ENCODE measurements at places on chromosomes 3 and 15.

DNA sequence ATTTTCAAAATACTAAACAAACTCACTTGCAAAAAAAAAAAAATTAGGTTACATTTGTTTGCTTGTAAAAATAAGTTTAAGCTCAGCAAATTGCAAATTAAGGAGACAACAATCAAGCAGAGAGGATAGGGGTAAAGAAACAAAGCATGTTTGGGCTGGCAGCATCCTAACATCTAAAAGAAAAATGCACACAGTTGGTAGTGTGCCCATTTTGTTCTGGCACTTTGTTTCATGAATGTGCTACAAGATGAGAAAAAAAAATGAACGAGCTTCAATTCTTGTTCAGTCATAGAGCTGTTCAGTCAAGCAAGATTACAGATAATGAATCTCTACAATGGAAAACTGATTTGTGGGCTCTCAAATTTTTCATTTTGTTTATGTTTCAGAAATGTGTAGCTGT lies 17.7 kb upstream of the ZBBX start:
- no peak for DNase-seq

DNA sequence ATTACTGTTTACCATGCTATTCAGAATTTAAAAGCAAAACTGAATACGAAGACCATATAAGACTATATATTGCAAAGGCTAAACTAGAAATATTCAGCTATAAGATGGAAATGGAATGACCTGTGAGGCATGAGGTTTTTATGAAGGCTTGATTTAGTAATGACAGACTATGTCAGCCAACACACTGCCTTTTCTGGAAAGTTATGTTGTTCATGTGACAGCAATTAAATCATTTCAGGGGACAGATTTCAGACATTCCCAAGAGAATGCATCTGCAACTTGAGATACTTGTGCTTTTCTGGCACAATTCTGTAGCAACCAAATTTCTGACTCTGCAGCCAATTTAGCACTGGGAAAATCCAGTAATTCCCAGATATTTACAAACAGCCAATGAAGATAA lies 8.6 kb upstream of the GATM start:
- DNase-seq: no peak

DNA sequence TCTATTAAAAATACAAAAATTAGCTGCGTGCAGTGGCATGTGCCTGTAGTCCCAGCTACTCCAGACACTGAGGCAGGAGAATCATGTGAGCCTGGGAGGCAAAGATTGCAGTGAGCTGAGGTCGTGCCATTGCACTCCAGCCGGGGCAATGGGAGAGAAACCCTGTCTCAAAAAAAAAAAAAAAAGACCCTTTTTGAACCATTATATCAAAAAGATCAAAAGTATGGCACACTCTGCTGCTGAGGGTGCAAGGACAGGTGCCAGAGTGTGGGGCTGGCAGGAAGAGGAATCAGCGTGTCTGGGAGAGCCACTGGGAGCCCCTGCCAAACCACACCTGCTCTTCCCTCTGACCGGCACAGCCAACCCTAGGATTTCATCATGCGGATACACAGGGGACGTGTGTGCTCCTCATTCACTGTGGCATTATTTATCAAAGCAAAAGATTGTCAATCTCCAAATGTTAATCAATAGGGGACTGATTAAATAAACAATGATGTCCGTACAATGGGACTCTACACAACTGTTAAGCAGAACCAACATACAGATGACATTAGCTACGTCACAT lies 147.3 kb upstream of the TLE3 start:
- DNase-seq: no peak

DNA sequence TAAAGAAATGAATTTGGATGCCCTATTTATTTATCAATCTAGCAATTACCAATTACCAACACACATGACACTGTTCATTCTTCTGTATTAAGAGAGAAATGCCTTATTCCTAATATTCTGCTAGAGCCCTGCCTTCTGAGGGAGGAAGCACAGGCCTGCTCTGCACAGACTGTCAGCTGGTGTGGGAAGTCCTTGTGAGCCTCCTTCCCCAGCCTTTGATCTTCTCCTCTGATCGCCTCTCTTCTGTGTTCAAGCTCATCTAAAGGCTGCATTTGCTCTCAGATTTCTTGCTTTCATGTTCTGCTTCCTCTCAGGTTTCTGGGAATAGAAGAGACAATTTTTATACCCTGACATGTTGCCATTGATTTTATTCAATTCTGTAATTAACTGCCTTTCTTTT lies 290.6 kb upstream of the UMPS start:
- no peak for DNase-seq

DNA sequence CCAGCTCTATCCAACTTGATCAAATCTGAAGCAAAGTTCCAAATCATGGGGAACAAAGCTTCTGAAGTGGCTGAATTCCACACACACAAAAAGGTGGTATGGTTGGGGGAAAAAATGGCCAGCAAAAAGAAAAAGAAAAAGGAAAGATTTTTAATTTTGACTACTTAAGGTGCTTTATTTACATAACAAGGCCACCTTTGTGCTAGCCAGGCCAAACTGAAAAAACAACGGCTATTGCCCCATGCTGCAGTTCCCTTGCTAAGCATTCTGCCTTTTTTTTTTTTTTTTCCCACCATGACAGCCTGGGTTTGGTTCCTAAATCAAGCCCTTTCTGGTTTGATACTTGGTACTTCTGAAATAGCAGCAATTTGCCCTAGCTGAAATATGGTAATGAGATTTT lies 66.5 kb upstream of the DAZL start:
- no peak for DNase-seq

DNA sequence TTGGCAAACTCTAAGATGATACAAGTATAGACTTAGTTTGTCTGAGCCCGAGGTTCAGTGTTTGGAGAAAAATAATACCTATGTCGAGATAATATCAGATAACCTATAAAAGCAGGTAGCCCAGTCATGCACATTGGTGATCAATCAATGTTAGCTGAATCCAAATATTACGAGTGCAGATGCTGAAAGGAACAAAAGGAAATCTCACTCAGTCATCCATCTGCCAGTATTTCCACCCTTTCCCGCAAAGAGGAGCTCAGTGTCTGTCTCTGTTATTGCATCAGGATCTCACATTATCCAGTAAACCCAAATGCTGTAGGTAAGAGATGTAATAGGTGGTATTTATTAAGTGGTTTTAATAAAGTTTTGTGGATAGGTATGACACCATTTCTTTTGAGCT lies 251.2 kb upstream of the CTDSPL start:
- no peak for DNase-seq

DNA sequence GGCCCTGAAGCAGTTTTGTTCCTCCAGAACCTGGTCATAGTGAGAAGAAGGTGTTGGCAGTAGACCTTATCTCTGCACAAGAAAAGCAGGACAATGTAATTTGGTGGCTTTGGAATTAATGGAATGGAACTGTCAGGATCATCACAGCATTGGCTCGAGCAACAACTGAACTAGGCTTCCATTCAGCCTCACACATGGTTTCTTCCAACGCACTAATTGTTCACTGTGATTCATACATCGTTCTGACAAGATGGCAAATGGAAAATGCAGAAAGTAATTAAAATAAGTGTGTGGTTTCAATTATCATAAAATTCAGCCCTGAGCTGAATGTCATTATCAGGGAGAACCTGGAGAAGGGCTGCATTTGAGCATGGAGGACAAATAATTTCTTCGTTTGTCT lies 80.6 kb downstream of the MFSD1 start:
- DNase-seq: no peak

- no peak for DNase-seq
Observed at GRCh38 chr3:47578119-47578632, 489 bp downstream of the CSPG5 start.

- no peak for DNase-seq
Observed at GRCh38 chr3:197748597-197749314, 927 bp upstream of the FYTTD1 start.

- no peak for DNase-seq
Observed at GRCh38 chr15:58222679-58223078, 84.5 kb downstream of the AQP9 start.

- DNase-seq: no peak
Observed at GRCh38 chr15:62071711-62072308, 5.0 kb downstream of the C2CD4A start.

GRCh38 chr3:187183210-187183862 lies 13.9 kb upstream of the RTP1 start:
- DNase-seq: no peak

DNA sequence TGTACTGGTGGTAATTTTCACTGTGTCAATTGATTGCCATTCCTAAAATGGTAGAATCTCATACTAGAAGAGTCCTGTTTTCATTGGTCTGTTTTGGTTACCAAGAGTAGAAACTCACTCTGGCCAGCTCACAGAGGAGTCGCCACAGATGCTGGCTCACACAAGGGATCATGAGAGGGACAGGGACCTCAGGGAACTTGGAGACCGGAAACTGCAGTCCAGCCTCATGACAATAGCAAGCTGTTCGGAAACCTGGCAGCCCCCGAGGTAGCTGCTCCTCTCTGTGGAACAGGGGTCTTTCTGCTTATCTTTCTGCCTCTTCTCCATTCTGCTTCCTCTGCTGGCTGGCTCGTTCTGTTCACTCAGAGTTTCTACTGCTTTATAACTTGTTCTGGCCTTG lies 192.9 kb downstream of the PLCL2 start:
- DNase-seq: no peak

DNA sequence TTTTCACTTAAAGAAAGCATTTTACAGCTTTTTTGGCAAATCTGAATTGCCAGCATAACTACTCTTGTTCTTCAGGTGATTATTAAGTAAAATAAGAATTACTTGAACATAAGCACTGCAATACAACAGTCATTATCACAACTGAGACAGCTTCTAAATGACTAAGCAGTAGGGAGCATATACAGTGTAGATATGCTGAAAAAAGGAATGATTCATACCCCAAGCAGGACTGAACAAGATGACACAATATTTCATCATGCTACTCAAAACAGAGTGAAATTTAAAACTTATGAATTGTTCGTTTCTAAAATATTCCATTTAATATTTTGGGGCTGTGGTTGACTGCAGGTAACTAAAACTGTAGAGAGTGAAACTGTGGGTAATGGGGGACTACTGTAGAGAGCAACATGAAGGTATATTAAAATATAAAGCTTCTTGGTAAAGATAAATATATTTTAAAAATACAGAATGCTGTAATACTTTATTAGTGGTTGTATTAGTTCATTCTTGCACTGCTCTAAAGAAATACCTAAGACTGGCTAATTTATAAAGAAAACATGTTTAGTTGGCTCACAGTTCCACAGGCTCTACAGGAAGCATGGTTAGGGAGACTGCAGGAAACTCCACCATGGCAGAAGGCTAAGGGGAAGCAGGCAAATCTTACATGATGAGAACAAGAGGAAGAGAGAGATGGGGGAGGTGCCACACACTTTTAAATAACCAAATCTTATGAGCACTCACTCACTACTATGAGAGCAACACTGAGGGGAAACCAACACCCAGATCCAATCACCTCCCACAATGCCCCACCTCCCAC lies 84.8 kb downstream of the DCLK3 start:
- peak; percentile 92 for DNase-seq

GRCh38 chr15:40278026-40278425 lies 4.8 kb downstream of the ANKRD63 start:
- DNase-seq: no peak

- peak; percentile 6 for DNase-seq
Observed at GRCh38 chr3:71421820-71422566, 161.5 kb downstream of the FOXP1 start.

- DNase-seq: no peak
Observed at GRCh38 chr15:67806536-67806935, 18.8 kb upstream of the SKOR1 start.

DNA sequence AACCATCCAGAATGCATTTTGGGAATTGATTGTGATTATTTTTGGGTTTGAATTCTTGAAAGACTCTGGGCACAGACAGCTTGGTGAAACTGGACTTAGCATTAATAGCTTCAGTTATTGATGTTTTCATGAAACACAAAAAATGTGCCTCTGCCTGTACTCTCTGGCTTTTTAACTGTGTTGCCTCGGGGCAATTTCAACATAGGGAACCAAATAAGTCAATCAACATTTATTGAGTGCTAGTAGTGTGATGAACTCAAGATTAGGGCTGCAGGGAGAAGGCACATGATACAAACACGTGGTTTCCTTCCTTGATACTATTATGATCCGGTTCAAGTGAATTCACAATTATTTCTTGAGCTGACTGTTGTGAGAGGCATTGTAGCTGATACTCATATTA lies 50.8 kb downstream of the UNC13C start:
- no peak for DNase-seq

GRCh38 chr15:88834211-88834812 lies 31.1 kb downstream of the ACAN start:
- DNase-seq: no peak
